ENCODE measurements at places on chromosomes 4 and X.

GRCh38 chrX:71938371-71938770 is 27.7 kb downstream of the NHSL2 start:
- no peak for DNase-seq

DNA sequence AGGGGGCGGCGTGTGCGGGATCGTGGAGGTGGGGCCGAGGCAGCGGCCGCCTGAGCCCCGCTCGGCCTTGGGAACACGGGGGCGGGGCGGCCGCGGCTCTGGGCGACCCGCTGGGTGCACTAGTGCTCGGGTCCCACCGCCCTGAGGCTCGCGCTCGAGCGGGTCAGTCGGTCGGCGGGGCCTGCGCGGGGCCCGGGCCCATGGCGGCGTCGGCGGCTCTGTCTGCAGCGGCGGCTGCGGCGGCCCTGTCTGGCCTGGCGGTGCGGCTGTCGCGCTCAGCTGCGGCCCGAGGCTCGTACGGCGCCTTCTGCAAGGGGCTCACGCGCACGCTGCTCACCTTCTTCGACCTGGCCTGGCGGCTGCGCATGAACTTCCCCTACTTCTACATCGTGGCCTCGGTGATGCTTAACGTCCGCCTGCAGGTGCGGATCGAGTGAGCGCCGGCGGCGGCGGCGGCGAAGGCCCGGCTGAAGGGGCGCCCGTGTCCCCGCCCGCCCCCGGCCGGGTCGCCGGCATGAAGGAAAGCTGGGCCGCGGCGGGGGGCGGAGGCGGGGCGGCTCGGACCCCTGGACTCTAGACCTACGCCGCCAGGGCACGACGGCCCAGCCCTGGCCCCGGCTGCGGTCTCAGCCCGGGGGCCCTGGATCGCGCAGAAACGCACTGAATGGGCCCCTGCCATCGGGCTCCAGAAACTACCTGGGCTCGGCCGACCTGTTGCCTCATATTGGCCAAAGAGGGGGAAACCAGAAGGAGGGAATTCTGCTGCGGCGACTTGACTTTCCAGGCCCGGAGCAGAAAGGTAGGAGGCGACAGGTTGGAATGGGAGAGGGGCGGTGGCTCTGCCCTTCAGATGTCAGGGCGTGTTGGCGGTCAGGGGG is at the start of gene SMIM10L2A:
Gene SMIM10L2A (plus strand): TSS at position 13 of the 878 bp plus-strand sequence. CDS start 188 bp downstream, at position 201.
- no peak for DNase-seq

- no peak for DNase-seq
Observed at GRCh38 chr4:15161439-15161838, 159.2 kb downstream of the CPEB2 start.

DNA sequence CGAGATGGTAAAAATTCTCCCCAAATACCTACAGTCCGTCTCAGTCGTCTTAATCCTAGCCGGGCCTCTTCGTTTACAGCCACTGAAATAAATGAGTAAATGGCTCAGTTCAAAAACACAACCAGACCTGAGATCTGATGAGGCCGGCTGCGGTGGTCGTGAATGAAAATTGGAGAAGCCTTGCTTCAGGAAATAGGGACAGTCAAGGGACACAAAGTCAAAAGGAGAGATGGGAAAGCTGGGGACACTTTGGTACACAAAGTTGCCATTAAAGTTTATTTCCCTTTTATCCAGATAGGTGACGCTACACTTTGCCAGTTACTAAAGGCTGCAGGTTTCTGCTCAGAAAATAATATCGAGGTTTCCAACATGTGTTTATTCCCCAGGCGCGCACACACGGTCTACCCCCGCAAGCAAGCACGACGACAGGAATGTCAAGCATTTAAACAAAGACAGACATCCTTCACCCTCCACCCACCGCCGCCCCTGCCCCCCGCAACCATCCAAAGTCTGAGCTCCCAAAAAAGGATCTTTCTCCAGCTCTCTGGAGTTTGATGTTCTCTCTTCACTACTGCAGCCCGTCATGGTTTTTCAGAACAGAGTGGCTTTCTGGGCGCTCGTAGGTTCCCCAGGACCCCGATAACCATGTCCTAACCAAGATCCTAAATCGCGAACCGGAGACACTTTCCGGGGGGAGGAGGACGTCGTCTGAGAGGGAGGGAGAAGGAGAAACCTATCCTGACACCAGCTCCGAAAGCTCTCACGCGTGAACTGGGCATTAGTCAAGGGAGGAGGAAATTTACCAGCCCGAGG is 1.3 kb upstream of the PCDH7 start:
- DNase-seq, result no peak

GRCh38 chr4:177401658-177402273 is 40.5 kb downstream of the AGA start:
- DNase-seq, result no peak

DNA sequence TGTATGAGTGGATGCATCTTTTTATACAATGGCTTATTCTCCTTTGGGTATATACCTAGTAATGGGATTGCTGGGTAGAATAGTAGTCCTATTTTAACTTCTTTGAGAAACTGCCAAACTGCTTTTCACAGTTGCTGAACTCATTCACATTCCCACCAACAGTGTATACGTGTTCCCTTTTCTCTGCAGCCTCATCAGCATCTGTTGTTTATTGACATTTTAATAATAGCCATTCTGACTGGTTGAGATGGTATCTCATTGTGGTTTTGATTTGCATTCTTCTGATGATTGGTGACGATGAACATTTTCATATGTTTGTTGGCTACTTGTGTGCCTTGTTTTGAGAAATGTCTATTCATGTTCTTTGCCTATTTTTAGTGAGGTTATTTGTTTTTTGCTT is 687.0 kb upstream of the EPHA5 start:
- DNase-seq, result peak; percentile 5

DNA sequence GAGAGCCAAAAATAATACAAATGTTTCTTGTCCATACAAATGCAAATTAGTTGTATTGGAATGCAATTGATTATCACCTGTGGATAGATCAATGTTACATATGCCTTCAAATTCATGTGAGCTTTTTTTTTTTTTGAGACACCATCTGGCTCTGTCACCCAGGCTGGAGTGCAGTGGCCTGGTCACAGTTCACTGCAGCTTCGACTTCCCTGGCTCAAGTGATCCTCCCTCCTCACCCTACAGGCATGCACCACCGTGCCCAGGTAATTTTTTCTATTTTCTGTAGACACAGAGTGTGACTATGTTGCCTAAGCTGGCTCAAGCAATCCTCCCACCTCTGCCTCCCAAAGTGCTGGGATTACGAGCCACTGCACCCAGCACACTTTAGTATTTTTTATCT is 38.6 kb upstream of the TMEM184C start:
- no peak for DNase-seq

DNA sequence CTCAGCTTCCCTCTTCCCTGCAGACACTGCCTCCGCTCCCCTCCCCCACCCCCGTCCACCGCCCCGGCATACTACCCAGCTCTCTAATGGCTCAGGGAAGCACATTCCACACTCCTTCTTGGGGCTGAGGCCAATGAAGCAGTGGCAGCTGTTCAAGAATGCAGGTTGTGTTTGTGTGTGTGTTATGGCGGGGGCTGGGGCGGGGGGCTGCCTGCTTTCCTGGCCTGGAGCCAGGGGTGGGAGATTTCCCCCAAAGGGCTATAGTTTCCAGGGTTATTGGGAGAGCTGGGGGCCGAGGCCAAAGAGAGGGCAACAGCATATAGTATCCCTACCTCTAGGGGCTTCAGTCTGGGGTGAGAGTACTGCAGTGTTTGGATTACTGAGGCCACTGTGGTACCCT is 149.4 kb downstream of the EFNB1 start:
- no peak for DNase-seq

DNA sequence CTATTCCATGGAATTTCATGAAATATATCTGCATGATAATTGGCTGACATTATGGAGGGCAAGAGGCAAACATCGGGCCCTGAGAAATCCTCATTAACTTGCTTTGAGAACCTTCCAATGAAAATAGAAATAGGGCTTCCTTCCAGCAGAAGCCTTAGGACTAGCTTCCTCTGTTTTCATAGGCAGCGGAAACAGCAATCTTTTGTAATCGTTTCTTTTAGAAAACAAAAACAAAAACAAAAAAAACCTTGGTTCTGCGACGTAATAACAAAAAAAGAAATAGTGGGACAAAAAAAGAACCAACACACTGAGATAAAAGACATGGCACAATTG is 62.9 kb downstream of the GEMIN8 start:
- DNase-seq, result no peak

- peak; percentile 60 for DNase-seq
Observed at GRCh38 chr4:154779362-154779947, 1.6 kb upstream of the RBM46 start.

DNA sequence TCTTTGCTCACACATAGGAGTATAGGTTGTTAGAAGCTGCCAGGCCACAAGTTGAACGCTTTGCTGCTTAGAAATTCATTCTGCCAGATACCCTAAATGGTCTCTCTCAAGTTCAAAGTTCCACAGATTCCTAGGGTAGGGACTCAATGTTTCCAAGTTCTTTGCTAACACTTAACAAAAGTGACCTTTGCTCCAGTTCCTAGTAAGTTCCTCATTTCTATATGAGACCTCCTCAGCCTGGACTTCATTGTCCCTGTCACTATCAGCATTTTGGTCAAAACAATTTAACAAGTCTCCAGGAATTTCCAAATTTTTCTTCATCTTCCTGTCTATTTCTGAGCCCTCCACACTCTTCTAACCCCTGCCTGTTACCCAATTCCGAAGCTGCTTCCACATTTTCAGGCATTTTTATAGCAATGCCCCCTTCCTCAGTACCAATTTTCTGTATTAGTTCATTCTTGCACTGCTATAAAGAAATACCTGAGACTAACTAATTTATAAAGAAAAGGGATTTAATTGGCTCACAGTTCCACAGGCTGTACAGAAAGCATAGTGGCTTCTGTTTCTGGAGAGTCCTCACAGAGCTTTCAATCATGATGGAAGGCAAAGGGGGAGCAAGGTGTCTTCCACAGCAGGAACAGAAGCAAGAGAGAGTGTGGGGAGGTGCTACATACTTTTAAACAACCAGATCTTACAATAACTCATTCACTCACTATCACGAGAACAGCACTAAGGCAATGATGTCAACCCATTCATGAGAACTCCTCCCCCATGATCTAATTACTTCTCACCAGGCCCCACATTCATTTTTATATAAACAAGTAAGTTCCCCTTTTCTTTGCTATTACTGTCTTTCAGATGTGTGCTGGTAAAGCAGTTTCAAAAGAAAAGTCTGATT is 11.5 kb upstream of the TLR1 start:
- DNase-seq, result peak; percentile 85

GRCh38 chrX:19864736-19865135 is 22.7 kb downstream of the SH3KBP1 start:
- no peak for DNase-seq

GRCh38 chr4:150390531-150390910 is 191.4 kb upstream of the MAB21L2 start:
- no peak for DNase-seq

- no peak for DNase-seq
Observed at GRCh38 chr4:145168581-145169187, 11.7 kb downstream of the OTUD4 start.

GRCh38 chr4:26425953-26426352 is 64.3 kb downstream of the CCKAR start:
- DNase-seq, result no peak

- DNase-seq, result no peak
Observed at GRCh38 chrX:143304518-143304917, 212.8 kb downstream of the SPANXN3 start.

- DNase-seq, result peak; percentile 49
Observed at GRCh38 chr4:3452376-3452775, 10.6 kb downstream of the HGFAC start.

- no peak for DNase-seq
Observed at GRCh38 chr4:168309781-168310180, 8.8 kb downstream of the DDX60 start.

- peak; percentile 60 for DNase-seq
Observed at GRCh38 chr4:16140879-16141249, 57.0 kb upstream of the PROM1 start.

DNA sequence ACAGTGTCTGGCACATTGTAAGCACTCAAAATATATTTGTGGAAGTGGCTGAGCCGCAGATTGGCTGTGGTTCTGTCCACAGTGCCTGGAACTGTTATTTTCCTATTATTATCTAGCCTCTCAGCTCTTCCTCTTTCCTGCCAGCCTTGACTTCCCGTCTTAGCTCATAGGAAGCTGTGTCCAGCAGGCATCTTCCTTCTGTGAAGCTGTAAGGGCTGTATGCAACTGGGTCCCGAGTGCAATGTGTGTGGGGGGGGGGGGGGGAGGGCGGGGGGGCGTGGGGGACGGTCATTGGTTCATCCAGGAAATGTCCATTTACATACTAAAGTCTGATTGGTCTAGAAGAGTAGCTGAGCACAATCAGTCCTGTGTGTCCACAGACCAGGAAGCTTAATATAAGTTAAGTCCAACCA is 210.7 kb downstream of the PDGFRA start:
- DNase-seq, result peak; percentile 70

DNA sequence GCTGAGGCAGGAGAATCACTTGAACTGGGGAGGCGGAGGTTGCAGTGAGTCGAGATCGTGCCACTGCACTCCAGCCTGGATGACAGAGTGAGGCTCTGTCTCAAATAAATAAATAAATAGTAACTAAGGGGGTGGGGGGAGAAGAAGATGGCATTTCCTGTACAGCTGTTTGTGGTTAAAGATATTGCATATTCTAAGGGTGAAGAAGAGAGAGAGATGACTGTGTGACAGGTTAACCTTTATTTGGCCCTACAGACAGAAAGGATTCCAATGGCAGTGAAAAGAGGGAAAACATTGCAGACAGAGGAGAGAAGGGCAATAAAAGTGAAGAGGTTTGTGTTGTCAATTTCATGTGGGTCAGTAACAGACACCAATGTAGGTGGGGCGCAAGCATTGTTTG is 9.4 kb downstream of the TASL start:
- no peak for DNase-seq

- DNase-seq, result no peak
Observed at GRCh38 chr4:153152501-153153338, 51.5 kb upstream of the TRIM2 start.

DNA sequence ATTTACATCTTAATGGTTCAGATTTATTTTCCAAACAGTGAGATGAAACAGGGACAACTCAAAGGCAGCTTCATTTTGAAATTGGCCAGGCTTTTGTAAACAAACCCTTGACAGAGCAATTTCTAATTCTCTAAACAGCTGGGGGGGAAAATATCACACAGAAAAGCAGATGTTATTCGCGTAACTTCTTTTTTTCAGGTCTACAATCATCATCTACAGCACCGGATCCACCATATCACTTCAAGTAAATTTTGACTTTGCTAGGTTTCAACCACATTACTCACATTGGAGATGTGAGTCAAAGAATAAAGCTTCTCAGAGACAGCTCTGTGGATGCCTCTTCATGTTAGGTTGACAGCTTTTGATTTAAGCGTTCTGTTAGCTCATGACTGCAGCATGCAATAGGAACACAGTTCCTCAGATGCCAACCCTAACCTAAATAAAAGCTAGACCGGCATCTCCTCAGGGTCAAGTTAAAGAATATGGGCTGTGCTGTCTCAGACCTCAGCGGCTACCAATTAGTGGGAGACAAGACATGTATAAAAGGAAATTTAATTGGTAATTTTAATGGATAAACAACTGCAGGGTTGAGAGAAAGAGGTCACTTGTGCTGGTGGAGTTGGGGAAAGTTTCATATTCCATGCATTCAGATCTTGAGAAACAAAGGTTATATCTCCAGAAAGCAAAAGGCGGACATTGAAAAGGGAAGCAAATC is 26.8 kb downstream of the AMELX start:
- DNase-seq, result no peak

- no peak for DNase-seq
Observed at GRCh38 chr4:156238171-156238570, 284.5 kb upstream of the CTSO start.

- no peak for DNase-seq
Observed at GRCh38 chr4:148786699-148787098, 344.5 kb upstream of the NR3C2 start.
